ENCODE measurements at places on chromosomes 5 and 9.

DNA sequence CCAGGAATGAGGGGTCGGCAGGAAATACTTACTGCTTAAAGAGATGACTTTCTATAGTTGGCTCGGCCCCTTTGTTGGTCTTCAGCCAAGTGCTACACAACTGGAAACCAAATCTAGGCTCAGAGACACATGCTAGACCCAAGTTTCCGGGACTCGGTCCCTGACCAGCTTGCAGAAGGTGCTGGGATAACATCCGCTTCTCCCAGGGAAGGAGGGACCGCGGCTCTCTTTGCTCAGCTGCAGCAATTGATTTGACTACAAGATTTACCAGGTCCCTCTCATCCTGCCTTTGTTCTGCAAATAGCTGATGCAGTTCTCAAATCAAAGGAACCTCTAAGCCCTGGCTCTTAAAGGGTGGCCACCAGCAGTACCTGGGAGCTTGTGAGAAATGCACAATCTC lies 314.7 kb downstream of the MLLT3 start:
- no peak for DNase-seq

DNA sequence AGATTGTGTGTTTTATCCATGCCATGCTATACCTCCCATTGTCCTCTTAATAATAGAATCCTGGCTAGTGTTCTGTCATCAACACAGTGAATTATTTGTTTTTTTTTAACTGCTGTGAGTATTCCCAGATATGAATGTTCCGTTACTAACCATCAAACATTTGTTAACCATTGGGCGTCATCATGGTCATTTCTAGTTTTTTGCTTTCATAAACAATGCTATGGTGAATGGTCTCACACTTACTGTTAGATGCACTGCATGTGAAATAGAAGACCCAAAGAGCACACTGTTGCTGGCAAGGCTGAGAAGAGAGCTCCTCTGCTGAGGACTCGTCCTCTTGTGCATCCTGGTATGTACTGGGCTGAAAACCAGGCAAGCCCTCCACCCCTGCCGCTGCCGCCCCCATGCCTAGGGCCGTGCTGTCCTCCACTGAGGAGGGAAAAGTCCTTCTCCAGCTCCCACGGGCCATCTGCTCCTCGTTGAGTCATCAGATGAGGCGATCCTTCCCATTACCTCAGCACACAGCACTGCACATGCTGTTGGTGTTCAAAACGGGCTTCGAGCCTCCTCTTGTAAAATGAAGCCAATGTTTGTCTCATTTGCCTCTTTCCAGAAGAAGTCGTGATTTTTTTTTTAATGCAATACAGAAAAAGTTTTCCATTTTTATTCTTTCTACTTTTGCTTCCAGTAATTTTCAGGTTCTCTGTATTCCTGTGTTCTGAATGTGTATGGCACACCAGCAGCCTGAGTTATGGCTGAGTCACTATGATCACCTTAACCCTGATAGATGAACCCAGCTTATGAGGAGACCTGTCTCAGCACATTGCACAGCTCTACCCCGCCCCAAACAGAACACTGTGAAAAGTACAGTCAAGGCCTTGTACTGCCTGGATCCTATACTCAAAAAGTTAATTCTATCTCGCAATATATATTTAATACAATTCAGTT lies 219.0 kb downstream of the AOPEP start:
- DNase-seq, result no peak

DNA sequence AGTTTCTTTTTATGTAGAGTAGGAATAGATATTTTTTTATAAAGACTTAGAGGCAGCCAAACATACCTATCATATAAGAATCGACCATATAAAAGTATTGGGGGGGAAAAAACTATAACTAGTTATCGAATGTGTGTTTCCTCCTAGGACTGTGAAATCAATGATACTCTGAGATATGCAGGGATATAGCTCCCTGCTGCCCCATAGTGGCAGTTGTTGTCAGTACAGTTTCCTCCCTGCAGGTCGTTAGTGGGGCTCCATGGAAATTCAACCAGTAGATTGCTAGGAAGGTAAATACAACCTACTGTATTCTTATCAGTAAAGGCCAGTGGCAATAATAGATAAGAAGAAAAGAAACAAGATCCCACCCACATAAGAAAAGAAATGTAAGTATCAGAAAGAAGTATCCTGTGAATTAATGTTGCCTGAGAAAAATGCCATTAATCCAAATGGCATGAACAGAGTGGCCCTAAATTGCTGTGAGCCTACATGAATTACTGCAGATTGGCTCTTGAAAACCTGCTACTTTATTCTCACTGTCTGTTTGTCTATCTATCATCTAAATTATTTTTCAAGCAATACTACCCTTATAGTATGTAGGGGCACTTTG lies 136.9 kb upstream of the FBN2 start:
- no peak for DNase-seq

DNA sequence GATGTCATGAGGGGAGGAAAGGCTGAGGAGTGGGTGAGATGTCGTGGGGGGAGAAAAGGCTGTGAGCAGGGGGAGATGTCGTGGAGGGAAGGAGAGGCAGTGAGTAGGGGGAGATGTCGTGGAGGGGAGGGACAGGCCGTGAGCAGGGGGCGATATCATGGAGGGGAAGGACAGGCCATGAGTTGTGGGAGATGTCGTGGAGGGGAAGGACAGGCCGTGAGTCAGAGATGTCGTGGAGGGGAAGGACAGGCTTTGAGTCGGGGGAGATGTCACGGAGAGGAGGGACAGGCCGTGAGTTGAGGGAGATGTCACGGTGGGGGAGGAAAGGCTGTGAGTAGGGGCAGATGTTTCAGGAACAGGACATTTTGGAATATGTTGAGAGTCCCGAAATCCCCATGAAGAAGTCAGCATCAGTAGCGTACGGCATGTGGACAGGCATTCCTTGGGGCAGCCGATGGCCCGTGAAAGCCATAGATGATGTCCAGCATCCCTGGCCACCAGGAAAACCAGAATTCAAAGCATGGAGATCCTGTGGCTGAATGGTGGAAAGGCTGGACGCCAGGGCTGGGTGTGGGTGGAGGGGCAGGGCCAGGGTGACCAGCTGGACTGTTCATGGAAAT lies 8.3 kb upstream of the SLC6A19 start:
- DNase-seq, result no peak

DNA sequence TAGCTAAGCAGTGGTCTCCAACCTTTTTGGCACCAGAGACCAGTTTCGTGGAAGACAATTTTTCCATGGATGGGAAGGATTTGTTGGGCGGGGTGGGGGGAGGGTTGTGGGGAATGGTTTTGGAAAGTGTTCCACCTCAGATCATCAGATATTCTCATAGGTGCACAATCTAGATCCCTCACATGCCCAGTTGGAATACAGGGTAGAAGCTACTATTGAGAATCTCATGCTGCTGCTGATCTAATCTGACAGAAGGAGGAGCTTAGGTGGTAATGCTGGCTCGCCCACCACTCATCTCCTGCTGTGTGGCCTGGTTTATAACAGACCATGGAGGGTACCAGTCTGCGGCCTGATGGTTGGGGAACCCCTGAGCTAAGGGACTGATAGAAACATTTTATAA lies 662.7 kb upstream of the RGMB start:
- DNase-seq, result no peak

GRCh38 chr9:76701441-76702039 lies 62.7 kb upstream of the PCA3 start:
- no peak for DNase-seq

GRCh38 chr9:14478175-14479162 lies 164.5 kb upstream of the NFIB start:
- no peak for DNase-seq

DNA sequence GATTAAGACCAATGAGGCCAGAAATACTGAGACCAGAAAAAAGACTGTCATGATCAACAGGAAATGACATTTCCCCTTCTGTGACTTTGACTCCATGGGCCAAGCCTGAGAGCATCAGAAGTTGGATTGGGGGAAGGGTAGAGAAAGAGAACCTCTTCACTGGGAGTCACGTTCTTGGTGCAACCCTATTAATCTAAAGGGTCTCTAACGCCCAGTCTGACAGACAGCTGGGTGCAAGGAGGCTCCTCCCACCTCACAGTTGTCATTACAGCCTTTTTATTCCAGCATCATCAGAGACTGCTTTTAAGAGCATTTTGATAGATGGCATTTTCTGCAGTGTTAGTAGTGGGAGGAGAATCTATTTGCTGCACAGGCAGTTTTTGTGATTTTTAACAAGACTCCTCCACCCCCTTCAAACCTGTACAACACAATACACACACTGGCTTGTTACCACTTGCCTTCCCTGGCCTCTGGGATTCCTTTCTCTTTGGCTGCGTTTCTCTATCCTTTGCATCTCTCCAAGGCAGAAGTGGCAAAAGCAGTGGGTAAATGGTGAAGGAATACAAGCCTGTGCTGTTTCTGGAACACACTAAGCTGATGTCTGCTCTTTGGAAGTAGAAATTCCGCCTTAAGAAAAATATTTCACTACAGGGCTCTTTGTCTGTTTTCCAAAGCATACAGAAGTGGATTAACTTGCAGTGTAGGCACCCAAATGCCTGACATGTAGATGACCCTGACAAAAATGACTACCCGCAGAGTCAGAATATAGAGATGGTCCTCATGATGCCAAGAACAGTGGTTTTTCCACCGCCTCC lies 310.4 kb upstream of the ZNF608 start:
- no peak for DNase-seq

- no peak for DNase-seq
Measured at GRCh38 chr9:107275530-107275929, 7.5 kb upstream of the RAD23B start.

DNA sequence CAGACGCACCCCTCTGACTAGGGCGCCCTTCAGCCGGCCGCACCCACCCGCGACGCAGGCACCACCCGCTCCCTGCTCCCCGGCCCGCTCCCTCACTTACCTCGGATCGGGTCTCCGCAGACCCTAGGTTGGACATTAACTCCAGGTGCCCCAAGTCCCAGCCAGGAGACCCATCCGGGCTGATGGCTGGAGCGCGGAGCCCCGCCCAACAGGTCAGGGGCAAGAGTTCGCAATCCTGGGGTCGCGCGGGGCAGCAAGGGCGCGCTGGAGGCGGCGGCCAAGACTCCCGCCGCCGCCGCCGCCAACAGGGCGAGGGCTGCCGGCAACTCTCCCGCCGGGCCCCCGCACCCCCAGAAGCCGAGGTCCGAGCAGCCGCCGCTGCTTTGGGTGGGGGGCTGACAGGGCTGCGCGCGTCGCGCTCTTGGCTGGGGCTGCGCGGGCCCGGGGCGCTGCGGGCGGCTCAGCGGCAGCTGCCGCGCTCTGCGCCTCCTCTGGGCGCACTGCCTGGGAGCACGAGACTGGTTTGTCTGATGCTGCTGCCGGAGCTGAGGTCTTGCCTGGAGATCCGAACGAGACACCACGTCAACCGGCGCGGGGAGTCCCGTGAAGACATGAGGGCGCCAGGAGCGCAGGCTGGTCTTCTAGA lies at the start of gene GDNF:
GDNF (minus strand) TSS at position 635 of the 646 bp plus-strand sequence. CDS start 5,245 bp downstream, outside the sequence.
- DNase-seq, result no peak

DNA sequence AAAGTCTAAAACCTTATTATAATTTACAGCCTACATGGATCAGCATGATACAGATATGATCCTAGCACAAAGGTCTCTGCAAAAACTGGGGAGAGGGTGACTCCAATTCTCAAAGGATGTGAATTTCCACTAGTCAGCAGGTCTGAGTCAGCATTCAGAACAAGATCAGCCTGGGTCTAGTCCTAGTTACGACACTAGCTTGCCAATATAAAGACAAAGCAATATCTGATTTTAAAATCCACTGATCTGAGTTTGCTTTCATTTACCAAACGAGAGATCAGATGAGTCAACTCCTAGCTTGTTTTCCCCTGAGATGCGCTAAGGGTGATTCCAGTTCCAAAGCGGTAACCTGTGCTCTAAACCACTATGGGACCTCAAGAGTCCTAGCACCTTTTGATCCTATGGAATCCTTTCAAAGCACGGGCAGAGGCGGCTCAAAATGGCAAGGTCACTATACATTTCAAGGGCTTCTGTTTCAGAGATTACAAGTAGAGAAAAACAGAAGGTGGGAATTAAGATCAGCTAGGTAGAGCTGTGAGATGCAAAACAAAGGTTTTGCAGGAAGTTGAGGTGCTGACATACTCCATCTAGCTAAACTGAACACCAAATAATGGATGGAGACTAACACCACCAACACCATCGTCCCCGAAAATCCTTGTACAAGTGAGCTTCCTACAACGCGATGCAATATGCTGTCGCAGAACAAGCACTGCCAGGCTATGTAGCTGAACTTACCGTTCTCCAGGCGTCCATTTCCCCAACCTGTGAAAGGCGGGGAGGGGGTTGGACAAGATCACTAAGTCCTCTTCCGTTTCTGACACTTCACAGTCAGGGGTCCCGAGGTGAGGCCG lies 906 bp downstream of the SLC25A51 start:
- no peak for DNase-seq

DNA sequence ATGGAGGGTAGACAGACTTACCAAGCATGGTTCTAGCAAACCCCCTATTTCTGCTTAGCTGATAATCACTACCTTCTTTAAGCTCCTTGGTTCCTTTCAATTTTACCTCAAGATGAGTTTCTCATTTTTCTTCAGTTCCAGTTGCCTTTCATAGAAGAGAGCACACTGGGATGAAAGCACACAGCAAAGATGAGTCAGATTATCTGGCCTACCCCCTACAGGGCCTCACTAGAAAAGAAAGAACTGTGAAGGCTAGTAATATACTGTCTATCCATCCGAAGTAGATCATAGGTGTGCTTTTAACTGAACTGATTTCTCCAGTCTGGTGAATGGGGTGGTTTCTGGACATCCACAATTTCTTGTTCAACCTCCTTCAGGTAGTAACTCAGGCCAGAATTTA lies 122.5 kb downstream of the TRPM3 start:
- DNase-seq, result no peak

- no peak for DNase-seq
Measured at GRCh38 chr5:107272954-107273353, 397.8 kb downstream of the EFNA5 start.

GRCh38 chr5:60568646-60569045 lies 131.3 kb downstream of the DEPDC1B start:
- no peak for DNase-seq

DNA sequence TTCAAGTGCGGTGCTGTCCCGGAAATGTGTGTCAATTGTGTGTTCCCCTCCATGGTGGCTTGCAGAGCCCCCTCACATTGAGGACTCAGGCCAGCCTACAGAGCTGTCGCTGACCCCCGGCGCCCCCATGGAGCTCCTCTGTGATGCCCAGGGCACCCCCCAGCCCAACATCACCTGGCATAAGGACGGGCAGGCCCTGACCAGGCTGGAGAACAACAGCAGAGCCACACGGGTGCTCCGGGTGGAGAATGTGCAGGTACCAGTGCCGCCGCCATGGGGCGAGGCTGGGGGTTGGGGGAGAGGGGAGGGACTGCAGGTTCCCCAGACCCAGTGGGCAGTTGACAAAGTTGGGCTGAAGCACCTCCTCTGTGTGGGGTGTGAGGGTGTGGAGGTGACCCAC lies 50.4 kb upstream of the ASS1 start:
- no peak for DNase-seq
